Cardiac ventricle fibroblast (primary cell): ENCODE measurements at places on chromosomes 13 and 19. TPM values are rescaled to one million over a fixed set of nuclear protein-coding genes. Genes with fewer than 3 reads are reported as not detected.

Gene TMEM255B
- under 0.01 TPM in 1 of 2 replicates, not detected in the other for total RNA-seq

Gene PEG3
- 2.6 and 2.8 TPM in 2 replicates for total RNA-seq

Gene NKPD1
- not detected in 2 replicates for total RNA-seq

Gene KLK15
- not detected in 2 replicates for total RNA-seq

Gene USP12
- 5.9 and 12.8 TPM in 2 replicates for total RNA-seq
